ENCODE measurements at places on chromosomes 13 and 19.

GRCh38 chr19:55640577-55641425, at the start of gene ZNF580:
Gene ZNF580, plus strand, starts transcription at chr19:55641002. Its CDS starts 1,507 bp downstream, at chr19:55642509.
- DNase-seq, result peak; percentile 82

- DNase-seq, result no peak
Measured at GRCh38 chr19:18992696-18993095, 40.6 kb downstream of the SUGP2 start.

GRCh38 chr13:71875823-71876222, 8.8 kb upstream of the DACH1 start:
- no peak for DNase-seq

GRCh38 chr13:87311165-87311564, 360.0 kb upstream of the SLITRK5 start:
- no peak for DNase-seq

GRCh38 chr13:93862259-93862658, 617.2 kb downstream of the DCT start:
- no peak for DNase-seq

DNA sequence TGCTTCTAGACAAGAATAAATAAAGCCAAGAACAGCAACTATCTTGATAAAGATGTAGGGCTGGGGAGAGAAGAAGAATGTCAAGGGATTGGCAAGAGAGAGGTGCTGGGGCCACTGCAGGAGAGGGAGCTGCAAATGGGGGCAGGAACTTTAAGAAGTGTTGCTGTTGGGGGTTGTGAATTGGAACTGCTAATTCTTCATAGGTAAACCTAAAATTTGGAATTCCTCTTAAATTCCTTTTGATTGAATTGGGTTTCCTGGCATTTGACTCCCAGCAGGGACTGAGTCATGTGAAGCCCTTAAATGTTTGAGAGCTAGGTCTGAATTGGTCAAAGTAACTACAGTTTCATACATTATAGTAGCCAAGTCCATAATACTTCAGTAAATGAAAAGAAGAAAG, 305.6 kb upstream of the TMTC4 start:
- DNase-seq, result no peak

GRCh38 chr19:18975869-18976268, 34.9 kb upstream of the HOMER3 start:
- DNase-seq, result no peak

DNA sequence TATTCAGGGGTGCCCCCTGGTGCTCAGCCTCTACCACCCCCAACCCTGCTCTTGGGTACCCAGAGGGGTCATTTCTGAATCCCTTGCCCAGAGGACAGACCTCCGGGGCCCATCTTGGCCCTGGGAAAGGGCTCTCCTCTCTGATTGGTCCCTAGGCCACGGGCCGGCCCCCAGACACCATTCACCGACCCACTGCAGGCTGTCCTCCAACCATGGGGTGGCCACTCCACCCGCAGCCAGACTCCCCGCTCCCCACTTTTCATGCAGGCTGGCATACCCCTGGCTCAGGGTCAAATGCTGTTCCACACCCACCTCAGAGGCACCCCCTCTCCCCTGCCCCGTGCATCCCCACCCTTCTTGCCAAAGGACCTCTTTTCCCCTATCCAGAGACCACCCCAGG, 14.8 kb downstream of the SMIM24 start:
- no peak for DNase-seq

DNA sequence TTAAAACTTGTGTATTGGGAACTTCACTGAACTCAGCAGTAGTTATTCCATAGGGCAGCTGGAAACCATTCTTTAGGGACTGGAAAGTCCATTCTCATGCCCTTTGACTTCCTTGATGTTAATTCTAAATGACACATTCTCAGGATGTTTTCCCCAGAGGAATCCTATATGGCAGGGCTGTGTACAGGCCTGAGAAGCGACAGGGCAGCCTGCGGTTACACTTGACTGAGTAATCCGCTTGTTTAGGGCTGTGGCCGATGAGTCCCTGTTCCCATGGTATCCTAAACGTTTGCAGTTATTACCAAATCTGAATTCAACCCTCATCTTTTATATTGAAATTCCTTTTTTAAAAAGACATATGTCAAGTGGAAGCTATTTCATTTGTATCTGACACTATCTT, 83.5 kb downstream of the COL4A2 start:
- no peak for DNase-seq

GRCh38 chr19:10921910-10922637, 6.4 kb downstream of the YIPF2 start:
- DNase-seq, result no peak

DNA sequence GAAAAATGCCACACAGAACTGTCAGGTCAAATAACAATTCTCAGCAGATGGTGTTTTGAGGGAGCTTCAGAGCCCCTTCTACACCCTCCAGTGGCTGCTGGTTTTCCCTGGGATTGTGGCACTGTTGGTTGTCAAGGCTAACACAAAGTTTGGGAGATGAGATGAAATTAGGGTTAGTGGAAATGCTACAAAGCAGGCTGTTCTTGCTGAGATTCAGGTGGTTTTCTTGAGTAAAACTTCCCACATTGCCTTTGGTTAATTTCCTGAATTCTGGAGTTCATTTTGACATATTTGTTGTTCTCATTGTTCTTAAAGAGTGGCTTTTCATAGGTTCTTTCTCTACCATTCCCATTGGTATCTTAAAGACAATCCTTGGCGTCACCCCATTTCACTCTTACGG, 22.1 kb downstream of the MED4 start:
- no peak for DNase-seq

GRCh38 chr13:84865783-84866221, 933.4 kb downstream of the SLITRK6 start:
- no peak for DNase-seq

DNA sequence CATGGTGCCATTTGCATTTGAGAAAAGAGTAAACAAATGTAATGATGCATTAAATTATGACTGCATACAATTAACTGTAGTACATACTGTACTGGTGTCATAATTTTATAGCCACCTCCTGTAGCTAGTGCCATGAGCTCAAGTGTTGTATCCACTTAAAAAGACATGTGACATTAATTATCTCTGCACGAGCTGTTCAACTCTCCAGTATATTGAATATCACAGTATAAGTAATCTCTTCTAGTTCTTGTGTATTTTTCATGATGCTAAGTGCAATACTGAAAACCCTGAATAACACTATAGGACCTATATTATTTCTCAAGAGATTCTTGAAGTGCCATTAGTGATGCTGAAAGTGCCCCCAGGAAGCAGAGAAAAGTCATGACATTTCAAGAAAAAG, 387.3 kb downstream of the PCDH17 start:
- no peak for DNase-seq

GRCh38 chr13:89214185-89214584, 1543.0 kb downstream of the SLITRK5 start:
- no peak for DNase-seq

GRCh38 chr13:33535061-33535460, 249.5 kb upstream of the STARD13 start:
- DNase-seq, result no peak

- no peak for DNase-seq
Measured at GRCh38 chr19:1524287-1524971, 552 bp downstream of the PLK5 start.

GRCh38 chr13:43936647-43937046, 56.9 kb downstream of the LACC1 start:
- DNase-seq, result no peak

DNA sequence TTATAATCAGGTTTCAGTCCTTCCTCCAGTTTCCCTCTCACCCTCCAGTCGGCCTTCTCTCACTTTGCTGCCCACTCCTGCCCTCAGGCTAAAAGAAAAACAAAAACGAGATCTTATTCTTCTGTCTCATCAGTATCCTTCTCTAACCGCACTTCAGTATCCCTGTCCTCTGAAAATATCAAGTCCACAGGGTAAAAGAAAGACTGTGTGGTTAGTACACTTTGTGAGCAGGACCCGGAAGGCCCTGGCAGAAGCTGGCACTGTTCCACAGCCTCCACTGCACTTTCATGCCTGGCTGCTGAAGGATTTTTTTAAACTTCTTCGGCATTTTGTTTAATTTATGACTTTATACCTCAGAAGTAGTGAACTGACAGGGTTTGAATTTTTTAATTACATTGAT, 51.8 kb downstream of the TM9SF2 start:
- no peak for DNase-seq

- DNase-seq, result no peak
Measured at GRCh38 chr13:101492251-101492910, 39.9 kb downstream of the ITGBL1 start.
